ENCODE measurements at places on chromosomes 5 and 9.

- peak; percentile 17 for DNase-seq
Observed at GRCh38 chr5:142439207-142439860, 114.5 kb upstream of the SPRY4 start.

- no peak for DNase-seq
Observed at GRCh38 chr5:53030893-53031292, 41.7 kb downstream of the ITGA2 start.

GRCh38 chr5:178155065-178155464 is 1.4 kb upstream of the NHP2 start:
- no peak for DNase-seq

GRCh38 chr9:89544279-89544661 is 46.4 kb upstream of the SEMA4D start:
- no peak for DNase-seq

GRCh38 chr9:108073823-108074222 is 584.3 kb upstream of the KLF4 start:
- DNase-seq = peak; percentile 17

Measured in pons (tissue), 1 donor.